ENCODE measurements at places on chromosomes 2 and 18. TPM values are rescaled to one million over a fixed set of nuclear protein-coding genes. Genes with fewer than 3 reads are reported as not detected.

HAAO gene
- polyA plus RNA-seq = not detected

DNA sequence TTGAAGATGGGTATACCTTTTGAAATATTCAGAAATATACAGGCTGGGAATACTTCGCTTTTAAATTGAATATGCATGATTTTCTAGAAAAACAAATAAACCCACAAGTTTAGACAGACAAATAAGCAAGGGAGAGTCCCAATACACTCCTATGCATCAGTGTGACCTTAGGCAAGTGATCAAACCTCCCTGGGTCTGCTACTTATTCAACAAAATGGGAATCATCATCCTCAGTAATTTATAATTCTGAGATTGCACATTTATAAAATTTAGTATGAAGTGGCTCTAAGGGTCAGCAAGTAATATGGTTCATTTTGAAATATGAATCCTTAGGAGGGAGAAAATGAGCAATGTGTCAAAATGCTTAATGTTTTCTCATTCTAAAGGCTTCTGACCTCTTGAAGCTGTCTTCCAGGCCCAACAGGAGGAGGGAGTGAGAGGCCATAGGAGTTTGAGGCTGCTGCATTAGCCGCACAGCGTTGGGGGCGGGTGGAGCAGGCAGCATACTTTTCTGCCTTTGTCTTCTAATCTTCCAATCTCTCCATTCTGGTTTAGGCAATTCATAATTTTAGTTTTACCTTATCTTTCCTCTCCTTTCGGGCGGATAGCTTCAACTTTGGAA is 155.1 kb downstream of the TRIB2 start:
- no peak for DNase-seq

- no peak for DNase-seq
Observed at GRCh38 chr2:196229013-196229412, 57.6 kb upstream of the STK17B start.

- DNase-seq = no peak
Observed at GRCh38 chr2:128754246-128754724, 435.6 kb upstream of the HS6ST1 start.

SPDYA gene
- 0.25 TPM for polyA plus RNA-seq

DNA sequence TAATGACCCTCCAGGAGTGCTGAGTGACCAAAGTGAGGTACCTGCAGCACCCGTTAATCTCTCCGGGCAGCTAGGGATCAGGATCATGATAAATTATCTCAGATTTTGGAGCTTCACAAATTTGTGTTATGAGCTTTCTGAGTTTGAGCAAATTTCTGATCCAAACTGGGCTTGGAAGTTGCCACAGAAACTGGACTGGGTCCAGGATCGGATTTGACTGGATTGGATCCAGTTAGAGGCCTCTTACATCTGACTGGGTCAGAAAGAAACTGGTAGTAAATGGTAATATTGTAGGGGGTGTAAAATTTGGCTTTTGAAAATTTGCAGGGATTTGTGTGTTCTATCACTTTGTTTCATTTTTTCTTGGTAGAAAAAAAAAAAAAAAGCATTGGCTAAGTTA is 19.7 kb upstream of the CAPN13 start:
- DNase-seq = no peak

GRCh38 chr18:25819746-25820363 is 270.6 kb downstream of the SS18 start:
- no peak for DNase-seq

GRCh38 chr2:60507211-60507965 is 46.1 kb downstream of the BCL11A start:
- DNase-seq = no peak

GRCh38 chr18:35618696-35619095 is 37.2 kb downstream of the GALNT1 start:
- DNase-seq = no peak

GRCh38 chr2:237085248-237086221 is at the start of gene COPS8:
Gene COPS8 (plus strand): TSS chr2:237085889. CDS start chr2:237085965, 76 bp downstream.
- peak; percentile 80 for DNase-seq

- DNase-seq = no peak
Observed at GRCh38 chr2:142472382-142472781, 341.6 kb upstream of the LRP1B start.

SPATA3 gene
- polyA plus RNA-seq = not detected

All from CD4-positive, CD25-positive, alpha-beta regulatory T cell (primary cell).